ENCODE measurements at places on chromosomes 11 and 22.

DNA sequence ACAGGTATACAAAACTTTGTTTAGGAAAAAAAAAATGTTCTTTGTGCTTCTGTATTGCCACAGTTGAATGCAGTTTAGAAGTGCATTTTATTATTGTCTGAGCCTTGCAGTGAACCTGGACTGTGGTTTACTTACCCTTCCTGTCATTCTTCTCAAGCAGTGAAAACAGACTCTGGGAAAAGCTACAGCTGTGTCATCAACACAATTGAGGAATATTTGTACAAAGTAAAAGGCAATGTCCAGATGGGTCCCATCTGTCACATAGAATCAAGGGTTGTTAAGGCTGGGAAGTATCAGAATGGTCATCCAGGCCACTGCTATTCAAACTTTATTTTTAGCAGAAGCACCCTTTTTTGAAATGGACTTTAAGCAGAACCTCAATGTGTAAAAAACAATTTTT, 73.3 kb downstream of the TRIM44 start:
- no peak for DNase-seq

DNA sequence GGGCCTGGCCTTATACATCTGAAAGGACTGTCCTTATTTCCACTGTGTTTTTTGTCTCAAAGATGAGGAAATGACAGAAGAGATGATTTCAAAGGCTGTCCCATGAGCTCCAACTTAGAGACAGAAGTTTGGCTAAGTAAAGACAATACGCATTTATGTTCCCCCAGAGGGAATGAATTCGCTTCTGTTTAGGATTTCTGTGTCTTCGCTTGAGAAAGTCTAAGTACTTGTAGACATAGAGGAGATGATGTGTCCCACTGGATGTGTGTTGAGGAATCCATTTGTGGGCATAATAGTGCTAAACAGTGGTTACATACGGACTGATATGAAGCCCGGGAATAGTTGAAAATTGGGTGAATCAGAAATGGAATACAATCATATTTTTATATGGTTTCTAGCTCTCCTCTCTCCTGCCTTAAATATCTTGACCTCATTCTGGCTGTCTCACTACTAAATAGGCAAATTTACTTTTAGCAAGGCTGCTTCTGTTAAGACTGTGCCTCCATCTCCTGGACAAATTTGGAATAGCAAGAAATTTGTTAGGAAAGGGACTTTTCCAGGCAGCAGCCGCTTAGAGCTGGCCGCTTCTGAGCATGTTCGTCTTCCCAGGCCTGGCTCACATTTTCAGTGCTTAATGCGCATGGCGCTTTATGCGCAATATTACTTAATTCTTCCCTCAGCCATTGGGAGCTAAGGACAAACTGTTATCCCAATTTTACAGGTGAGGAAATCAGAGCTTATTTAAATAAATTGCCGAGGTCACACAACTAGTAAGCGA, 1.9 kb upstream of the PEX26 start:
- peak; percentile 86 for DNase-seq

GRCh38 chr11:104979839-104980238, 11.5 kb upstream of the CASP4 start:
- DNase-seq: no peak

- no peak for DNase-seq
These were observed 270.7 kb downstream of the TBC1D22A start for GRCh38 chr22:47032956-47033647.

DNA sequence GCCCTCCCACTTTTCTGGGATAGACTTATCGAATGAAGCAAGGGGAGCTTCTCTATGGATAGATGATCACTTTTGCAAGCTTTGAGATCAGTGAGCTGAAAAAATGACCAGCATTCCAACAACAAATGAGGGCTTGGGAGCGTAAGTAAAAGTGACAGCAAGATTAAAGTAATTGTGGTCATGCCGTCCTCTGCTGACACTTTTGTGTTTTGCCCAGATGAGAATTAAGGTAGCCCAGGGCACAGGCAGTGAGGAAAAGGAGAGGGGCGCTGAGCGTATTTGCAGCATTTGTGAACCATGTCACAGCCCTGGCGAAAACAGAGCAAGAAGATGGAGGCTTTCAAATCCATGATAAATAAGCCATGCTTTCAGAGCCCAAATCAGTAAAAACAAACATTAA, 24.6 kb upstream of the TMA7B start:
- no peak for DNase-seq

- DNase-seq: peak; percentile 57
These were observed 9.0 kb downstream of the NEAT1 start for GRCh38 chr11:65431451-65432099.

DNA sequence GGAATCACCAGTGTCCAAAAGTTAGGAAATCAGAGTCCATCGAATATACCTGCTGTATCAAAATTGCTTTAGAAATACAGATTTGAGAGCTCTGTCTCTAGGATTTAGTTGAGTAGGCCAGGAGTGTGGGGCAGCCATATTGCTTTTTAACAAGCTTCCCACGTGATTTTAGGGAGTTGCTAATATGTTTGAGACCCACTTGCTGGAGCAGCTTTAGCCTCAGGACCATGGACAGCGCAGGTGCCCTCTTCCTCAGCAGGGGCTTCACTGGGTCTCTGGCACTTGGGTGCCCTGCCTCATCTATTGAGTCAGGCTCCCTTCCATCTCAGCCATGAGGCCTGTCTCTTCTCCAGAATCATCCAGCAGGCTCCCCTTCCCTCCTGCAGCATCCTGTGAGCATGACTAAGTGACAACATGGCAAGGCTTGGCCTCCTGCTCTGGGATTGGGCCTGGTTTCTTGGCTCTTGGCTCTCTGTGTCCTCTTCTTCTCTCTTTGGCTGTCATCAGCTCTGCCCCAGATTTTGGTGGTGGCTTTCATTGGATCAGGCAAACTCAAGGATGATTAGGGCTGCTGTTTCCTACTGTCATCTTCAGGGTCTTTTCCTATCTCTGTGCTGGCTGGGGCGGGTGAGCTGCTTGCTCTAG, 70.0 kb downstream of the SGSM1 start:
- DNase-seq: peak; percentile 46

DNA sequence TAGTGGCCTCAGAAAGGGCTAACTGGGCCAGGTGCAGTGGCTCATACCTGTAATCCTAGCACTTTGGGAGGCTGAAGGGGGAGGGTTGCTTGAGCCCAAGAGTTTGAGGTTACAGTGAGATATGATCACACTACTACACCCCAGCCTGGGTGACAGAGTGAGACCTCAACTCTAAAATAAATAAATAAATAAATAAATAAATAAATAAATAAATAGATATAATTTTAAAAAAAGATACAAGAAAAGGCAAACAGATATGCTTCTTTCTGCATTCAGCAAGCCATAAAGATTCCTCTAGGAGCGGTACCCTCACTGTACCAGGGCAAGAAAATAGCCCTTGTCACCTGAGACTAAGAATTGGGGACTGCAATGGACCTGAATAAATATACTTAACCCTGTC, 1.3 kb upstream of the RSPH14 start:
- DNase-seq: no peak

DNA sequence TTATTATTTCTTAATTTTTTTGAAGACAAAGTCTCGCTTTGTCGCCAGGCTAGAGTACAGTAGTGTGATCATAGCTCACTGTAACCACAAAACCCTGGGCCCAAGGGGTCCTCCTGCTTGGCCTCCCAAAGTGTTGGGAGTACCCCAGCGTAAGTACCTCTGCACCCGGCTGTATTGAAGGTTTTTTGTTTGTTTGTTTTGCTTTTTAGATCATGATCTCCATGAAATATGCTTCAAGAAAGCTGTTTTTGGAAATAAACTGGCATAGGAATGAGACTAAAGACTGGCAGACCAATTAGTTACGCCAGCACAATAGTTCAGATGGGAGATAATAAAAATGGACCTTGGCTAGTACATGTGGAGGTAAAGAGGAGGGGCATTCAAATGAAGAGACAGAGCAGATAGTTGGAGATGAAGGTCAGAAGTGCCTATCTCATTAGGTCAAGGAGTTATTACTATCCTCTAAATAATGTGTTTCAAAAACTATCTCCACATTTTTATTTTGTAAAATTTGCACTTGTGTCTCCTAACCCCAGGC, 4.1 kb upstream of the MRPL48 start:
- no peak for DNase-seq

DNA sequence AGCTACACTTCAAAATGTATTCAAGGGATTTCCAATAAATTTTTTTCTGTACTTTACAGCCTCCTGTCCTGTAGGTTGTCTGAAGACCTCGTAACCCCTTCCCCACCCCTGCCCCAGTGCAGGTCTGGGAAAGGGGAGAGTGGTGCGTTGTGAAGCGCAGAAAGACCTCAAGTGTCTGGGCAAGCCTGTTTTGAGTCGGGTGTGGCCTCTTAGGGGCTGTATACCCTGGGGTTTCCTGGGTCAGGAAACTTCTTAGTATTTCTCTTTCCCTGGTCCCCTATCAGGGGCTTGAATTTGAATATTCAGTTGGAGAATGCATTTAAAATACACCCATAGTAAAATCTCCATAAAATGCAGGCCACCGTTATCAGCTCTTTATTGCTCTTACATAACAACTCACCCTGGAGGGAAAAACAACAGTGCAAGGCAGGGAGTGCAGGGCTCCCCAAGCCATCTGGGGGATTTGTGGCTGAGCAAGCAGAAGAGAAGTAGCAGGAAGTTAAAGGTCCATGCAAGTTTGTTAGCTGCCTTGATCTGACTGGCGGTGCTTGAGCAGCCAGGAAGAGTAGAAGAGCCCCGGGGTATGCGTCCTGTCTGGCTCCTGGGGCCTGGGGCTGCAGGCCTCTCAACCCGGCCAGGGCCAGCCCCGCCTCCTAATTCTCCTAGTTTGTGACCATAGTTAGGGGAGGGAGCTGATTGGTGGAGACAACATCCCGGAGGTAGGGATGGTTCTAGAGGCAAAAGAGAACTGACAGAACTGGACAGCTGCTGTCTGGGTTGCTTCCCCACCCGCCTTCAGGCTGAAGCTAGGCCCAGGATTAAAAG, 25.7 kb downstream of the ARHGAP1 start:
- peak; percentile 61 for DNase-seq

DNA sequence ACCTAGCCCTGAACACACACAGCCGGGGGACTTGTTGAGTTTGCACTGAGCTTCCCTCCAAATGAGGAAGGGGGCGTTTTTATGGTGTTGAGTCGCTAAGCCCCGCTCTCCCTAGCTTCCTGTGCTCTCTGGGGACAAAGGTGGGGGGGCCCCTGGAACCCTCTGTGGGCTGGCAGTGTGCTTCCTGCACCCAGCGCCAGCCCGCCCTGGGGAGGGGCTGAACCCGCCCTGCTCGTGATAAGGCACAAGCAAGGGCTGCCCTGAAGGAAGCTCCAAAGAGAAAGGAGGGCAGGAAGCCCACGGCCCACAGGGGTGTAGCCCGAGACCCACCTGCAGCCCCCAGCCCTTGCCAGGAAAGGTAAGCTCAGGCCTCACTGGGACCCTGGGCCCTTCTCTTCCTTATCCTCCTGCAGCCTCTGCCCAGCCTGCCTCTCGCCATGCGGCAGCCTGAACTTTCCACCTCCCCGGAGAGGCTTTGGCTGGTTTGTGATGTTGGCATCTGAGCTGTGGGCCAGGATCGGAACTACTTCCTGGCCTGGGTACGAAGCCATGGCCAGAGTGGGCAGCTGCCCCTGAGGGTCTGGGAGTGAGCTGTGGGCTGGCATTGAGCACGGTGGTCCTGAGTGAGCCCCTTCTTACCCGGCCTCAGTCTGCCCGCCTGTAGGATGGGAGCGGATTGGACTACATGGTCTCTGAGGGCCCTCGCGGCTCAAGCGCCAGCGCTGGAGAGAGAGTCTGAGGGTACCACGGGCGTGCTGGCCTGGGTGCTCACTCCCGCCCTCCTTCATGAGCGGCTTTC, at the start of gene FERMT3:
Gene FERMT3 (plus strand): TSS at position 265 of the 799 bp plus-strand sequence. CDS start 644 bp downstream, outside the sequence.
- DNase-seq: no peak

GRCh38 chr11:64858467-64859263, 14.2 kb upstream of the CDC42BPG start:
- DNase-seq: no peak

DNA sequence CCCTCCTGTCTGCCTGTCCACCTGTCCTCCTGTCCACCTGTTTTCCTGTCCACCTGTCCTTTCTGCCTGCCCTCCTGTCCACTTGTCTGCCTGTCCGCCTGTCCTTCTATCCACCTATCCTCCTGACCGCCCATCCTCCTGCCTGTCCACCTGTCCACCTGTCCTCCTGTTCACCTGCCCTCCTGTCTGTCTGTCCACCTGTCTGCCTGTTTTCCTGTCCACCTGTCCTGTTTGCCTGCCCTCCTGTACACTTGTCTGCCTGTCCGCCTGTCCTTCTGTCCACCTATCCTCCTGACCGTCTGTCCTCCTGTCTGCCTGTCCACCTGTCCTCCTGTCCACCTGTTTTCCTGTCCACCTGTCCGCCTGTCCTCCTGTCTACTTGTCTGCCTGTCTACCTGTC, 682.8 kb downstream of the TBC1D22A start:
- no peak for DNase-seq

GRCh38 chr11:73194593-73194992, 23.5 kb upstream of the P2RY2 start:
- DNase-seq: no peak

DNA sequence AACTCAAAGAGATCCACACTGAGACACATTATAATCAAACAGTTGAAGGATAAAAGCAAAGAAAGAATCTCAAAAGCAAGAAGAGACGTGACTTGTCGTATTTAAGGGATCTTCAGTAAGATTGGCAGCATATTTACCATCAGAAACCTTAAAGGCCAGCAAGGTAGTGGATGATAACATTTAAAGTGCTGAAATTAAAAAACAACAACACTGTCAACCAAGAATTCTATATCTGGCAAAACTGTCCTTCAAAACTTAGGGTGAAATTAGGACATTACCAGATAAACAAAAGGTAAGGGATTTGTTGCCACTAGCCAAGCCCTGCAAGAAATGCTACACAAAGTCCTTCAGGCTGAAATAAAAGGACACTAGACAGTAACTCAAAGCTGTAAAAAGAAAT, 11.0 kb upstream of the MUC5B start:
- DNase-seq: no peak

DNA sequence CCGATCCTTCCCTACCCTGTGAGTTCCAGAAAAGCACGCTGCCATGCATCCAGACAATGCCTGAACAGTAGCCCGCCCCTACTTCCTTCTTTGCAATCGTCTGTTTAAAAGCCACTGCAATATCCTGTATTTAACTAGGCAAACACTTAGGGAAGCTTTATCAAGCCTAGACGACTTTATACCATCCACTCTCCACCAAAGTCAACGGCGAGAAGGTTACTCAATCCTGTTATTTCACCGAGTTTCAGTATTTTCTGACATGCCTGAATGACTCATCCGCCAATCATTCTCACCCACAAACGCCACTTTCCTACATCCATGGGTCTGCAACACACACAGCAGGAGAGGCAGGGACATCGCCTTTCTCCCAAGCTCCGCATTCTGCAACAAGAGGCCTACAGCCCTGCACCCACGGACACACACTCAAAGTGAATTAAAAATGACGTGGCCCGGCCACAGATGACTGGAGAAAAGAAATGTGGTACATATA, 9.3 kb downstream of the CELSR1 start:
- DNase-seq: no peak

DNA sequence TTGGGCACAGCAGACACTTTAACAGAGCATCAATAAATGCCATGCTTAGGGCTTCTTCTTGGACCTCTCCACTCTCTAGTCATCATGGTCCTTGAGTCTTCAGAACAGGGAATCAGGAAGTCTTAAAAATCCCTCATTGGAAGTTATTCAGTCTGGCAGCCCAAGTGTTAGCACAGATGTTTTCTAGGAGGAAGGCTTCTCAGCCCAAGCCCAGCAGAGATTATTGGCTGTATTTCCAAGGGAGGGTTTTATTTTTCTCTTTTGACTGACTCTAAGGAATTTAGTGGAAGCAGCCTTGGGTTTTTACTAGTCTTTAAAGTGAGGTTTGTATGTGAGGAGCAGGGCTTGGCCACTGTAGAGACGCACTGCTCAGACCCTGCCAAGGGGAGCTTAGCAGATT, 41.9 kb downstream of the CEP164 start:
- no peak for DNase-seq

GRCh38 chr11:5290106-5290505, 11.6 kb downstream of the OR51B4 start:
- DNase-seq: no peak
